Stimulated activated CD4-positive, alpha-beta T cell treated with anti-CD3 and anti-CD28 coated beads, Interleukin-15, amount 100 ng/mL, for 24 hours (primary cell): ENCODE measurements at places on chromosomes 5 and 9.

DNA sequence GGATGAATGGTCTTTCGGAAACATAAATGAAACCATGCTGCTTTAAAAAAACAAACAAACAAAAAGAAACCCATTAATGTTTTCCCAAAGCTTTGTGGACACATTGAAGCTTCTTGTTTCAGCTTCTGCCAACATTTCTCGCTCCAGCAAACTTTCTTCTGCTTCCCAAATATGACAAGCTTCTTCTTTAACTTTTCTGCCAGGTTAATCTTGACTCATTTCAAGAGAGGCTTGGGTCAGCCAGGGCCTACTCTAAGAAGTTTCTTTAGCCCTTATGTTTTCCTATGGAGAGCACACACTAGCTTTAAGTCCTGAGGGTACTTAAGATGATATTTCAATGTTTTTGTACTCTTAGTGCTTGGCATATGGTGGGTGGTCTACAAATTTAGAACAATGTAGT, 6.1 kb downstream of the ANXA1 start:
- DNase-seq = no peak

GRCh38 chr5:163914910-163915309, 409.5 kb downstream of the MAT2B start:
- no peak for DNase-seq

GRCh38 chr9:80020056-80020455, 448.3 kb downstream of the TLE4 start:
- DNase-seq = no peak

GRCh38 chr9:81377921-81378320, 311.4 kb downstream of the TLE1 start:
- no peak for DNase-seq

DNA sequence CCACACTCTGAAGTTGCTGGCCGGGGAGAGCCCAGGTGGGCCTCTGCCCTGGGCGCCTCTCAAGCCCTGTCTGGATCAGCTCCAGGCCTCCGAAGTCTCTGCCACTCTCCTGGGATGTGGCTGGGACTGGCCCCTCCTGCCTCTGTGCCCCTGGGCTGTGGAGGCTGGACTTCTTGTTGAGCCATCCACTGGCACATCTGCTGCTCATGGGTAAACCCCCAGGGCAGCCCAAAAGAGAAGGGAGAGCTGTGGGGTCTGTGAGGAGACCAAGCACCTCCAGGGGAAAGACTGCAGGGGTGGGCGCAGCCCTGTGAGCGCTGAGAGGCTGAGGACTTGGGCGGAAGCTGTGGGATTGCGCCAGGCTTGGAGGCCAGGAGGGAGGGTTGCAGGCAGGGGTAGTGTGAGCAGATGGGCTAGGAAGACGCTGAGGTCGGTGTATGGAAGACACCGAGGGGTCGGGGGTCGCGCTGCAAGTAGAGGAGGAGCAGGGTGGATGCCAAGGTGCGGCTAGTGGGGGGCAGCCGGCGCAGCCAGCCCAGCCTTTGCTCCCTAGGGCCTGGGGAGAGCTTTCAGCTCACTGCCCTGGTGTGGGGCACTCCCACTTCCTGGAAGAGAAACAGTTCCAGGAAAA, 118.1 kb downstream of the WNK2 start:
- DNase-seq = no peak

- DNase-seq = no peak
These were observed 79.4 kb downstream of the NPR3 start for GRCh38 chr5:32790411-32790951.

DNA sequence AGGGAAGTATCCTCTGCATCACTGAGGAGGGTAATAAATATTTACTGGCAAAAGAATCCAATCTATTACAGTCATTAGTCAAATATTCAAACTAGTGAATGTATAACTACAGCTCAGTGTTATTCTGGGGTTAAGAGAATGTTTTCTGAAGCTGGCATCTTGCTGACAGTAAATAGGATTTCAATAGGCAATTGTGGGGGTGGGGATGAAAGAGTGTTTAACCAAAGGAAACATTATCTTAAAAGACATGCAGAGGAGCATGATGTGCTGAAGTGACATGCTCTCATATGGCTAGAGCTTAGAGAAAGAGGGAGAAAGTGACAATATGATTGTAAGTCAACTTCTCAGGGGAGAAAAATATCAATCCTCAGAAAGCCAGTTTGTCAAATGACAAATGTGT, 618.4 kb upstream of the RIOK2 start:
- no peak for DNase-seq

GRCh38 chr5:132013006-132013689, 1.7 kb upstream of the ACSL6 start:
- peak; percentile 0 for DNase-seq

DNA sequence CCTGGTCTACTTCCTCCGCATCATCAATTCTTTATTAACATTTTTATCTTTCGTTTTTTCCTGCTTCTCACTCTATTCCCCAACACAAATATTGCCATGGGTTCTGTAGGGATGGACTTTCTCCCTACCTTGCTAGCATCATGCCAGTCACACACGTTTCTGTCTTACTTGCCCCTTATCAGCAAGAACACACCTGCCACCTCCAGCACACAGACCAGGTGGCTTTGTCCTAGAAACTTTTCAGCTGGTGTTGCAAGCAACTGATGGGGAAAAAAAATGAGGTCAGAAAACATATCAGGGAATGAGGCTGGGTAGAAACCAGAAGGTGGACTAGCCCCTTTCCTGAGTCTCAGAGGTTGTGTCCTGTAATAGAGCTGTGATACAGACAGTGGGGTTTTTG, 5.8 kb downstream of the SH3RF2 start:
- no peak for DNase-seq

DNA sequence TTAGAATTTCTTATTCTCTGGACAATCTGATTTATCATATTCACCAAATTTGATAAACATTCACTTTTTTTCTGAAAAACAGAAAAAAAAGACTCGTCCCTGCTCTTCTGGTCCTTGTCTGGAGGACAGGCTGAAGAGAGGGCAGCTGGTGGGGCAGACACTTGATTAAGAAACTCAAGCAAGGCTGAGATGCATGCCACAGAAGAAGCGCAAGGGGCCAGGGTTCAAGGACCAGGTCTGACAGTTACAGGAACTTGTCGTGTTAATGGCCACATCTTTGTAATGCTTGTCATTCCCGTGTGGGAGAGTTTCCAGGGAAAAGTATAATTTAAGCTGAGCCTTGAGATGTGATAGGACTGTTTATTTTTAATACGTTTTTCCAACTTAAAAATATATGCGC, 40.6 kb upstream of the SHB start:
- DNase-seq = no peak

DNA sequence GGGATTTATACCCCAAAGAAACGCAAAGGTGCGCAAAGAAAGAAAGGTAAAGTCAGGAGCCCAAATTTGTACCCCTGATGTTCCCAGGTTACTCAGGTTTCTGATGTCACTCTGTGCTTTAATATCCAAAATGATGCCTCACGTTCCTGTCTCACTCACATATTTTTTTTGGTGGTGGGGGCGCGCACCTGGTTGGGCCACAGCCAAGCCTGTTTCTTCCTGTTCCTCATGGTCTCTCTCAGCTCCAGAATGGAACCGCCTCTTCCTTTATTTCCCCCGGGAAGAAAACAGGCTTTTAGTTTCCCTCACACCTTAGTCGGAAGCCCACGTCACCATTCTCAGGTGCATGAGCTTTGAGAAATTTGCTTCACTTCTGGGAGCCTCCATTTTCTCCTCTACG, 118.3 kb upstream of the BOD1 start:
- DNase-seq = no peak

DNA sequence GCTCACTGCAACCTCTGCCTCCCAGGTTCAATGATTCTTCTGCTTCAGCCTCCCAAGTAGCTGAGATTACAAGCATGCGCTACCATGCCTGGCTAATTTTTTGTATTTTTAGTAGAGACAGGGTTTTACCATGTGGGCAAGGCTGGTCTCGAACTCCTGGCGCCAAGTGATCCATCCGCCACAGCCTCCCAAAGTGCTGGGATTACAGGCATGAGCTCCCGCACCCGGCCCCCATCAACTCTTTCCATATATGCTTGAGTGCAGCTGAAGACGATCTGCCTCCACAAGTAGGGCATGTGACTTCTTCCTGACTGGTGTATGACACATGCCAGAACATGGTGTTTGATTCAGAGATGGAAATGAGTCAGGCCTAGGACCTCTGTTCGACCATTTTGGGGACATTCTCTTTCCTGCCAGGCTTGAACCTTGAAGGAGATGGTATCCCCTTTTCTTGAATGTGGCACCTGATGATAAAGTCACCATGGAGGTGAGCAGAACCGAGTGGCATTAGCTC, 7.5 kb upstream of the CNOT6 start:
- DNase-seq = no peak

GRCh38 chr9:129406278-129407225, 214.3 kb downstream of the C9orf50 start:
- DNase-seq = no peak

DNA sequence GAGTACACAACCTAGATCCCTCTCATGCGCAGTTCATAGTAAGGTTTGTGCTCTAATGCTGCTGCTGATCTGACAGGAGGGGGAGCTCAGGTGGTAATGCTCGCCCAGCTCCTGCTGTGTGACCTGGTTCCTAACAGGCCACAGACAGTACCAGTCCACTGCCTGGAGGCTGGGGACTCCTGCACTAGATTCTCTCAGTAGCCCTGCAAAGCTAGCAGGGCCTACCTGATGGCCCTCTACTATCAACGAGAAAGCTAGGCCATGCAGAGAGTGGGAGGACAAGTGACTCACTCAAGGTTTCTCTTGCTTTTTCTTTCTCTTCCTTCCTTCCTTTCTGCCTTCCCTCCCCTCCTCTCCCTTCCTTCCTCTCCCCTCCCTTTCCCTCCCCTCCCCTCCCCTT, 55.1 kb upstream of the TEX48 start:
- peak; percentile 51 for DNase-seq

DNA sequence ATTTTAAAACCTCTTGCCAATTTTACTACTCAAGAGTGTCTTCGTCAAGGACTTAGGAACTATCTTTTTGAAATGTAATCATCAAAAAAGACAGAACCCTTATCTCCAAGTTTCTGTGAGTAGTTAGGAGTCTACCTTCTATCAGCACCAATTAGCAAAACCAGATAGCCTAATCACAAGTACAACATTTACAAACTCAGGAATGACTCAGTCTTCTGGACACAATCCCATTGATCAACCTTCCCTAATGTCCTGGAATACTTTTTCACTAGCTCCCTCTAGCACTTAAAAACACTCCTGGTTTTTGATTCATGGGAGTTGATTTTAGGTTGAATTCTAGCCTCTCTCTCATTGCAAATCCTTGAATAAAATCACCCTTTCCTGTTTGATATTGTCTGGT, 680.7 kb downstream of the PRR16 start:
- no peak for DNase-seq

GRCh38 chr5:143435210-143435657, 31.7 kb upstream of the NR3C1 start:
- DNase-seq = peak; percentile 29

DNA sequence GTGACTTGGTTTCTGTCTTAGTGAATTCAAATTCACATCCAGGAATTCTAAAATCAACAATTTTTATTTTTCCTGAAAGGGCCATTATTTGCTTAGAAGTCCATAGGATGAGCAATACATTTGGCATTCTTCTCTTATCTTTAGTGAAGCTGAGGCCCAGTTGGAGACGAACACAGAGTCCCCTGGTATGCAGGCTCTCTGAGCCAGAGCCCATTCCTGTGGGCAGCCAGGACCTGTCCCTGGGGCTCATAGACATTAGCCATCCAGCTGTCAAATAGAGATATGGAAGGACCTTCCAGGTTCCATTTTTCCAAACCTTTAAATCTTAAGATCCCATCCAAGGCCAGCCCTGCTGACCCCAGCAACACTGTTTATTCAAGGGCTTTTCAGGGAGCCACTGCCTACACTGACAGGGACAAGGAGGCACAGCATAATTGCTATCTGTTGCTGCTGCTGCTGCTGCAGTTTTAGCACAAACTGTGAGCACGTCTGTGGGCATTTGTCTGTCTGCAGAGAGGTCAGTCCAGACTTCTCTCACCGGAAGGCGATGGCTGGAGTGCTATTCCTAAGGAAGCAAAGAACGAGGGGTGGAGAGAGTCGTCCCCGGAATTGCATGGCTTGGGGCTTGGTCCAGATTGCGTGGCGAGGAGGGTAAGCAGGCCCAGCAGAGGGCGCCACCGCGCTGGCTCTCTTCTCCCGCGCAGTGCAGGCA, 639.0 kb downstream of the CCDC171 start:
- DNase-seq = peak; percentile 60

- no peak for DNase-seq
These were observed 3.9 kb downstream of the NR2F1 start for GRCh38 chr5:93586736-93587596.

DNA sequence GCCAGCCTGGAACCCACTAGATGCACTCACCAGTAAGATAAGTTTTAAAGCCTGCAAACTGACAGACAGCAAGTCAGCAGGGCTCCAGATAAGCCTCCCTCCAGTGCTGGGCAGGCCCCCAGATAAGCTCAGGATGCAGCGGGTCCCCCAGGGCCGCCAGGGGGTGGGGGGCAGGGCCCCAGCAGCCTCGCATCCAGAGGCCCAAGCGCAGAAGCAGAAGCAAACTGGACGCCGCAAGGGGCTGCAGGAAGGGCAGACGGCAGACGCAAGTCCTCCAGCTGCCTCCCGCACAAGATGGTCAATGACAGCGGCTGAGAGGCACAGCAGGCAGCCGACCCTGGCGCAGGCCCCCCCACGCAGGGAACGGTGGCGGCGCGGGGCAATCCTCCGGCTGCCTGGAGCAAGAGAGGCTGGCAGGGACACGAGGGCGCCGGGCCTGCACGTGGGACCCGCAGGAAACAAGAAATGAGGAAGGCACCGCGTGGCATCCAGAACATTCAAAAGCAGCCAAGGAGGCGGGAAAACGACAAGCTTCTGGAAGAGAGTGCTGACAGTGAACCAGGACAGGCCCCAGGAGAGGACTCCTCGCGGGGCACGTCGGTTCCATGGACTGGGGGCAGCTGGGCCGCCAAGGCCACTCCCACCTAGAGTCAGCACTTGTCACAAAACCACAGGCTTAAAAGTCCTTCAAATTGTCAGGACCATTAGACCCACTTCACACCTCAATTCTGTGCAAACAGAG, 49.8 kb downstream of the ROR2 start:
- DNase-seq = no peak

DNA sequence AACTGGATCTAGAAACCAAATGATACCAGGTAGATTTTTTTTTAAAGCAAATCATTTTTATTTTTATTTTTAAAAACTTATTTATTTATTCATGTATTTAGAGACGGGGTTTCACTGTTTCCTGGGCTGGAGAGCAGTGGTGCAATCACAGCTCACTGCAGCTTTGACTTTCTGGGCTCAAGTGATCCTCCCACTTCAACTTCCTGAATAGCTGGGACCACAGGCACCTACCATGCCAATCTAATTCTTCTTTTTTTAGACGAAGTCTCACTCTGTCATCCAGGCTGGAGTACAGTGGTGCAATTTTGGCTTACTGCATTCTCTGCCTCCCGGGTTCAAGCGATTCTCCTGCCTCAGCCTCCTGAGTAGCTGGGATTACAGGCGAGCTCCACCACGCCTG, 41.3 kb upstream of the CDK20 start:
- no peak for DNase-seq
